ENCODE measurements at places on chromosomes 3 and 15.

GRCh38 chr15:56758770-56759449, 25.6 kb upstream of the ZNF280D start:
- DNase-seq = no peak

- DNase-seq = no peak
Observed at GRCh38 chr3:155835341-155836071, 18.7 kb downstream of the SLC33A1 start.

GRCh38 chr3:66986406-66986805, 11.7 kb upstream of the KBTBD8 start:
- DNase-seq = no peak

DNA sequence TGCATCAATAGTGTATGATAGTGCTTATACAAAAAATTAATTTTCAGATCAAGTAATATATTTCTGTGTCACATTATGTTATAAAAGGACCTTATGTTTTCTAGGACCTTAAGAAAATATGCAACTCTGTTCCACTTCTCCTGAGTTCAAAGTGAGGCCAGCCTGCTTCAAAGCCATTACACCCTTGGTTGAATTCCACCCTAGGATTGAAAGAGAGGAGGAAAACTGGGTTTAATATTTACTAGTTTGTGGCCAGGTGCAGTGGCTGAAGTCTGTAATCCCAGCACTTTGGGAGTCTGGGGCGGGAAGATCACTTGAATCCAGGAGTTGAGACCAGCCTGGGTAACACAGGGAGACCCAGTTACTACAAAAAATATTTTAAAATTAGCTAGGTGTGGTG, 32.9 kb upstream of the NR1I2 start:
- no peak for DNase-seq

- DNase-seq = no peak
Observed at GRCh38 chr3:155631323-155632019, 113.4 kb downstream of the PLCH1 start.

Data from activated CD4-positive, alpha-beta T cell treated with anti-CD3 and anti-CD28 coated beads for 48 hours (primary cell).